ENCODE measurements at places on chromosomes 11 and 22.

DNA sequence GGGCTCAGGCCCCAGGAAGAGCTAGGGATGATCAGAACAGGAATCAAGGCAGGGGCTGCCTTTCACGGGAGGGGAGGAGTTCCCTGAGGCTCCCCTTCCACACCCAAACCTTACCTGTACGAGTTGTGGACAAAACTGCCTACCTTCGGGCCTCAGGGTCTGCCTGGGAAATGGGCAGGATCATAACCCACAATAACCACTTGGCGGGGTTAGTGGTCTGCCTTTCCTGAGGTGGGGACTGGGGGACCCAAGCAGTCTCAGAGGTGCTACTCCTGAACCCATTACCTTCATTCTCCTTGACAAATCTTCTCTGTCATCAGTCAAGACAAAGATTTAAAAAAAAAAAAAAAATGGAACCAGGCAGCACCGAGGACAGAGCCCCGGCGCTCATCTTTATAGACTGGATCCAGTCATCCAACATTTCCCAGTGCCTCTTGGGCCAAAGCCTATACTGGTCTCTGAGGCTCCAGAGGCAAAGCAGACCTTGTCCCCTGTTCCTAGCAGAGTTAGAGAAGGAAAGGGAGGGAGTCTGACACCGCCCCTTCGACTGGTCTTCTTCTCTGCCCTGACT lies 14.2 kb downstream of the P2RY6 start:
- DNase-seq: no peak

DNA sequence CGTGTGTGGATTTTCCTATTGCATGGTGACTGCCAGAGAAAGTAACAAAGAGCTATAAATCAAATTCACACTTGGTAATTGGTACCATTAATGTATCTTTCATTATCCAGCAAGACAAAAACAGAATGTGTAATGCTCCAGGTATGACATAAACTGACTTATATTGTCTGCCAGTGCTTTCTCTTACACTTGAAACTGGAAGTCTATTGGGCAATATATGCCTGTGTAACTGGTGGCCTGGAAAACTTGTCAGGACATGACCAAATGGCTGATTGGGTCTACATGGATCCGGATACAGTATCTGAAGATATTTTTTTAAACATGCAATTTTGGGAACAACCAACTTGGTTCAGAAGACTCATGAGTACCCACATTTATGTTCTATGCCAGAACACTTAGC lies 174.6 kb upstream of the ARHGAP42 start:
- peak; percentile 0 for DNase-seq

DNA sequence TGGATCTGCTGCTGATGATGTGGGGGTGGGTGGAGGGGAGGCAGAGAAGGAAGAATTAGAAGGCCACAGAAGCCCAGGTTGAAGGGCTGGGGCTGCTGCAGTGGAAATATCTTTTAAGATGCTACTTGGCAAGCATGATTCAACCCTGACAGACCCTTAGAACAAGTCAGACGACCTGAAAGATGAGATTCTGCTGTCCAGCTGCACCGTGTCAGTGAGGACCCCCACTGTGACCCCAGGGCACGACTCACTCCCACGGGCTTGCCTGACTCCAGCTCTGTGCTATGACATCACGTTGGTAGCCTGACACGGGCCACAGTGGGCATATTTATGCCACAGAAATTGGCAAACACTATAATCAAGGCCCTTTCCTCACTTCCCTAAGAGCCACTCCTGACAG lies 36.0 kb downstream of the LRFN4 start:
- no peak for DNase-seq

DNA sequence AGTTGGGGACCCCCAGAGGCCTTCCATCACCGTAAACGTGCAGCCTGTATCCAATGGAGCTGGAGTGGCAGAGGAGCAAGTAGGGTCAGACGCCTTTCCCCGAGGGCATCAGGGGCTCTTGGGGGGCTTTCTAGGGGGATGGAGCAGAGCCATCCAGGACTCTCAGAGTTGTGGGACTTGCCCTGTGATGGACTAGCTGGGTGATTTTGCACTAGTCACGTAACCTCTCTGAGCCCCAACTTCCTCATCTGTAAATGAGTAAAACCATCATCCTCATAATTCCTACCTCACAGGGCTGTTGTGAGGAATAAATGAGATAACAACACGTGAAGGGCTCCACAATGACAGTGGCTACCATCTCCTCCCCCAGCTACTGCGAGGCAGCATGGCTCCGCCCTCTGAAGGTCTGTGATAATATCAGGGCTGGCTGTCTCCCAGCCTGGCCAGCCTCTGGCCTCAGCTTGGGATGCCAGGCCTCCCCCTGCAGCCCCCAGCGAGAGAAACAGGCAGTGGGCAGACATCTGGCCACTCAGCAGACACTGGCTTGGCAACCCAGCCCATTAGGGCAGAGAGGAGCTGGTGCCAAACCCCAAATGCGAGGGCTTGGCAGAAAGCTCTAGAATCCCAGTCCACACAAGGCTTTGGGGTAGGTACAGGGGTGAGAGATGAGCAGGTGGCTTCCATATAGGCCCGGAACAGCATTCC lies 6.7 kb downstream of the USP2 start:
- DNase-seq: no peak

GRCh38 chr11:134725716-134726639 lies 313.9 kb upstream of the B3GAT1 start:
- DNase-seq: no peak

DNA sequence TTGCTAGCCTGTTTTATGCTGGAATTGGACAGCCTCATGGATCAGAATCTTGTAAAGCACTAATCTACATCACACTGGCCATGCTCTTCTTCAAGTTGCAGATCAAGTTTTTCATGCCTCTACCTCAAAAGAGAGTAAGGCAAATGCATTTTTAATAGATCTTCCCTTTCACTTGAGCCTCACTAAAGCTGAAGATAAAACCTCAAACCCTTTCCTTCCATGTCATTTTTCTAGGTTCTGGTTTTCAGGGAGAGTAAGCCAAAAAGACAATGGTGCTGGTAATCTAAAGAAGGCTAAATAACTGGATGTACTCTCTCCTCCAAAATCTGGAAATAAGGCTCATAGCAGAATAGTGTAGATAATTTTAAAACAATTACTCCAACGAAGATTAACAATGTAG lies 28.3 kb downstream of the POU2AF1 start:
- no peak for DNase-seq

GRCh38 chr11:99349151-99349673 lies 328.5 kb downstream of the CNTN5 start:
- no peak for DNase-seq

GRCh38 chr22:35489239-35489638 lies 51.4 kb upstream of the RASD2 start:
- no peak for DNase-seq

GRCh38 chr11:126512741-126513715 lies 157.5 kb downstream of the ST3GAL4 start:
- DNase-seq: no peak

Data from fibroblast of pulmonary artery (primary cell).